ENCODE measurements at places on chromosomes 1 and 21. TPM values are rescaled to one million over a fixed set of nuclear protein-coding genes. Genes with fewer than 3 reads are reported as not detected.
A peak's percentile ranks its signal among the peaks of the same experiment; 100 is the strongest.

The PRDM16 gene
- total RNA-seq = 6.3 TPM

The EDEM3 gene
- total RNA-seq = 88.4 TPM

GRCh38 chr1:246214708-246215509 is 292.2 kb downstream of the SMYD3 start:
- DNase-seq = peak; percentile 57

- DNase-seq = peak; percentile 81
Measured at GRCh38 chr1:201016943-201017827, 6.3 kb downstream of the KIF21B start.

DNA sequence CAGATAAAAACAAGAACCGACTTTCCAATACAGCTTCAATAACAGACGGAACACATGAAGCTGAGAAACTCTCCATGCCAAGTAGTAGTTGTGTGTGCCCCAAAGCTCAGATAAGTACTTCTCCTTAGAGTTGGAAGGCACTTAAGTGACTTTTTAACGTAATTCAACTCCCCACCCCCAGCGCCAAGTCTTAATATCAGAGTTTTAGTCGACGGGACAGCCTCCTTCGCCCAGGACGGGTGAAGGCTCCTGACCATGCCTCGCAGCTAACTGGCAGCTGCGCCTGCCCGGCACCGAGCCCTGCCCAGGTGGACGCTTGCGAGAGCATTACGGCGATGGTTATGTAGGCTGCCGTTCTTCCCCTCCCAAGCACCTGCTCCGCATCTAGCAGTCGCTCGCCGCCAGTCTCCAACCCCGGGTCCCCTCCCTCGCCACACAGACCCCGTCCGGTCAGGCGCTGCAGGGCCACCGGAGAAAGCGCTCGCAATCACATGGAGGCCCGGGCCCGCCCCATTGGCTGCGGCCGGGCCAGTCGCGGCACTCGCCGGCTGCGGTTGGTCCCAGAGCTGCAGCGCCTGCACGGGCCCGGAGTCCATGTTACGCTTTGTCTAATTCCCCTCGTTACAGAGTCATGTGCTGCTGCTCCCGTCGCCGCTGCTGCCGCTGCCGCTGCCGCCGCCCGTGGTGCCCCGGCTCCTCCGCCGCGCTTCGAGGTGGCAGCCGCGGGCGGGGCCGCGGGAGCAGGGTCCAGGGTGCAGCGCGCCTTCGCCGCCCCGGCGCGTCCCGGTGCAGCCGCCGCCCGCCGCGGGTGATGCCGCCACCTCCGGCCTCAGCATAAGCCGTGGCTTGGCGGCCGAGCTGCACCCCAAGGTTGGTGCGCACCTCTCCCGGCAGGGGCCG is at the start of gene LRRC8D:
Gene LRRC8D (plus strand): TSS at position 611 of the 900 bp plus-strand sequence. CDS start 112,037 bp downstream, outside the sequence.
- DNase-seq = peak; percentile 67

Measured in umbilical cord (tissue), 2 donors.